ENCODE measurements at places on chromosomes 2 and 18.

DNA sequence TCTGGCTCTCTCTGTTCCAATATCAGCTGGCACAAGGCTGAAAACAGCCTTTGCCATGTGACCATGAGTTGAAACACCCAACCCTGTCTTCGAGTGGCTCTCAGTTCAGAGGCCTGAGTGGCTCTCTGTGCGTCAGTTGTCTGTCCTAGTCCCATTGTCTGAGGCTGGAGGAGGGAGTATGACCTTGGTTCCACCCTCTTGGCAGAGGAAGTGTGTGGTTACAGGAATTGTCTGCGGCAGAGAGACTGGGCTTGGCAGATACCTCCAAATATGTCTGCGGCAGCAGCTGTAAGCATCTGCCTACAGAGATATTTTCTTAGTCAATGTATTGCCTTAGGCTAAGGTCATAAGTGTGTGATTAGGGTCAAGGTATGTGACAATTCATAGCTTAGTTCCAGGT lies 32.6 kb downstream of the CNGA3 start:
- no peak for DNase-seq

GRCh38 chr2:44562737-44563136 lies 201.0 kb downstream of the CAMKMT start:
- DNase-seq: no peak

- DNase-seq: no peak
Measured at GRCh38 chr2:219525533-219526232, 11.4 kb downstream of the ASIC4 start.

DNA sequence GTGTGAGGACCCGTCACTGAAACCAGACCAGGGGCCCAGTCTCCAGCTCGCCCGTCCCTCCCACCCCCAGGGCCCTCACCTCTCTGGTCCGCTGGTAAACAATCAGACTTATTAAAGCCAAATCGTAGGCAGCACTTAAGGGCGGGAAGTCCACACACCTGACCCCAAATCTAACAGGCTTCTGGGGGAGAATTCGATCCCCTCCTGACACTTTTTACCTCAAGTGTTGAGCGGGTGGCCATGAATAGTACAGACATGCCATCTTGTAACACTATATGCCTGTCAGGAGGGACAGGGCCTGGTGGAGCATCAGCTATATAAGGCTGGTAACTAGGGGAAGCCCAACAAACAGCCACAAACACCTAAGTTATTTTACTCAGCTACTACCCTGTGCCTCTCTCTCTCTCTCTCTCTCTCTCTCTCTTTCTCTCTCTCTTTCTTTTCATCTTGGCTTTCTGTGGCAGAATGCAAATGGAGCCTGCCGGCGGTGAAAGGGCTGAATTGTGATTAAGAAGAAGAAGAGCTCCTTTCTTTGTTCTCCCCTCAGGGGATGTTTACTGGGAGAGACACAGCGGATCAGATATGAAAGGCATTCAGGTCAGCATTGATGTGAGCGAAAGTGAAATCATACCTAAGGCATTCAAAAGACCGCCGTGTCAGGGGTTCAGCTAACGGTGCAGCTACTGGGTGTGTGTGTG lies 9.5 kb downstream of the ZEB2 start:
- no peak for DNase-seq

GRCh38 chr2:200223205-200223784 lies 83.2 kb upstream of the SPATS2L start:
- no peak for DNase-seq

GRCh38 chr2:162712598-162712997 lies 126.0 kb downstream of the KCNH7 start:
- DNase-seq: no peak

GRCh38 chr2:71385012-71385411 lies 53.4 kb downstream of the ZNF638 start:
- DNase-seq: no peak

DNA sequence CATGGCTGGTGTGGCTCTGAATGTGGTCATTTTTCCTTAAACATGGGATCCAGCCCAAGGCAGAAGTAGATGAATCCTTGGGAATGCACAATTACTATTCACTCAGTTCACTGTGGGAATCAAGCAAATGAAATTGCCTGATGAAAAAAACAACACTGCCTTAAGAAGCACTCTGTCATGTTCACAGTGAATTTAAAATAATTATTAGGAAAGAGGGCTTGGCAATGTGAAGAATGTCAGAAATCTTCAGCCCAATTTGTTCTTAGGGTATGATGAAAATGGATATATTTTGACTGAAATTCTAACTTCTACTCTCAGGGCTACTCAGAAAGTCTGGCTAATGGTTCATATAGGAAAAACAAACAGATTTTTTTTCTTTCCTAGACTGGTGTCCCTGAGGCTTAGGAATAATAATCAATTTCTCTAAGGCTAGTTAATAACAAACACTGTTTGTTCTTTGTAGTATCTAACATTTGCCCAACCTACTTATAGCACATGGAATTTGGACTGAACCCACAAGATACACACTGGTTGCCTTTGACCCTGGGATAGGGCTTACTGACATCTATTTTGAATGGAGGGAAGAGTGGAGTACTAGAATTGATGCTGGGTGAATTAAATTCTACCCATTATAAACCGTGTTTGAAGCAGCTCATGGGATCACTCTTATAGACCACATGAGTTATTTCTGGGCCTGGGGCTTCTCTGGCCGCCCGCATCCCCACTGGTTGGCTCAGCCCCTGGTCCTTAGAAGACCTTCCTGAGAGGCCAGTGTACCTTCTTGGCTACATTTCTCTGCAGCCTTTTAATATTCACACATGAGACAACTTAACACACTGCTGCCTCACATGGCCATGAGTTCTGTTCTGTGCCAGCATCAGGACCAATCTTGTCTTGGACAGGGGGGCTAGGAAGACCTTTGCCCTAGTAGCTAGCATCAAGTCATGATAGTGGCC lies 8.3 kb upstream of the MRPL33 start:
- no peak for DNase-seq

- no peak for DNase-seq
Measured at GRCh38 chr2:113160962-113161361, 12.8 kb upstream of the PSD4 start.
